ENCODE measurements at places on chromosomes 16 and 17.

DNA sequence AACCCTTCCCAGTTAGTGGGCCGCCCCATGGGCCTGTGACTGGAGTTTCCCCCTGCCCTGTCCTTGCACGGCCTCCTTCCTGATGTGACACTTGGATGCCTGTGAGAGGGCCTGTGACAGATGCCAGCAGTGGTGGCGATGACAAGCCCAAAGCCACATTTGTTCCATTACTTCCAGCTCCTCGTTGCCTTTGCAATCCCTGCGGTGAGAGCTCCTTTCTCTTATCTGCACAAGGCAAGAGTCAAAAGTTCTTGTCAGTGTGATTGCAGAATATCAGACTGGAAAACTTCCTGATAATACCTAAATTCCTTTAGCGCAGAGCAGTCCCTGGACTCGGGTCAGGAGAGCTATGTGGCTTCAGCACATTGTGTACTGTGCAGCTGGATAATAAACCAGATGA is 54.4 kb upstream of the ARHGAP44 start:
- DNase-seq = no peak

GRCh38 chr17:29665481-29665810 is 42.7 kb upstream of the CORO6 start:
- no peak for DNase-seq

DNA sequence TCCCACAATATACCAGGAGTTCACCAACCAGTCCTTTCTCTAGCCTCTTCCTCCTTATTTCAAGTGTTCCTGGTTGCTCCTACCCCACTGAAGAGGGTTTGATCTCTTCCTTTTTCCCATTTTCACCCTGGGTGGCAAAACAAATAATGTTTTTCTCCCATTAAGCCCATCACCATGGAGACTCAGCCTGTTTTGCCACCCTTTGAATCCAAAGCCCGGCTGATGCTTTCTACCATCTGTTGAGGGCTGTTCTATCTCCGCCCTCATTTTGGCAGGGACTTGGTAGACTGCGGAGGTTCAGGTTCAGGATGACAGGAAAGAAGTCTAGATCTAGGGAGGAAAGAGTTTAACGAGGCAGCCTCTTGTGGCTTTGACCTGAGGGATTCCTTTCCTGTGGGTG is 2.6 kb downstream of the DNAH2 start:
- DNase-seq = no peak

DNA sequence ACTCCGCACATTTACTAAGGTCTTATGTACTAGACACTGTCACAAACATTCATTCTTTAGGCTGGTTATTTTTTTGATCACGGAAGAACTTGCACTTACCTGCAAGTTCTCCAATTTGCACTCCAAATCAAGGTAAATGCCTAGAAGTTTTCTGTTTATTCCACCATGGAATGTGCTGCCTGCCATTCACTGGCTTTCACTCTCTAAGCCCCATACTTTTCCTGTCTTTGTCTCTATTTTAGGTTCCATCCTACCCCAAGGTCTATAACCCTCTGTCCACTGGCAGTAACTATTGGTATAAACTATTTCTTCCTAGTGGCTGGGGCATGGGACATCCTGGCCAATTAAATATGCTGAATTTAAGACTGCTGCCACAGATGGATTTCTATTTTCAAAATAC is 15.9 kb downstream of the XPO6 start:
- DNase-seq = no peak

All from activated CD4-positive, CD25-positive, alpha-beta regulatory T cell treated with anti-CD3 and anti-CD28 coated beads, Interleukin-2, amount 50 U/mL, for 72 hours (primary cell).